ENCODE measurements at places on chromosomes 16 and 17.

GRCh38 chr17:72479113-72479512 lies 358.3 kb downstream of the SOX9 start:
- no peak for DNase-seq

DNA sequence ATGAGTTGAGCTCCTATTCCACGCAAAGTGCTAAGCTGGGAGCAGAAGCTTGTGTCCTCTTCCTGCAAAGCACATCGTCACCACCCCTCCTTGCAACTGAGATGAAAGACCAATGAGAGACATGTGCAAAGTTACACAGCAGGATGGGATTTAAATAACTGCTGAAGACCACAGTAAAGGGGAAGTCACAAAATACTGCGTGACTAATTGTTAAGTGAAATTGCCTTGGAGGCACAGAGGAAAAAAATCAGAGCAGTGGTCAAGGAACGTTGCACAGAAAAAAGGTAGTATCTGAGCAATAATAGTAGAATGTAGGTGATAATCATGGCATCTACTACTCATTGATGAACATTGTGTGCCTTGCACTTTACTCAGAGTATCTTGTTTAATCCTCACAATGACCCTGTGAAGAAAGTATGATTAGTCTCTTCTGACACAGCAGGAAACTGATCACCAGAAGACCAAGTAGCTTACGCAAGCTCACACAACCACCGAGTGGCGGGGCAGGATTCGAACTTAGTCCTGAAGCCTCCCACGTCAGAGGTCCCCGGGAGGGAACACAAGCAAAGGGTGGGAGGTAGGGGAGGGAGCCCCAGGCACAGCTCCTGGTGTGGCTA lies 15.4 kb upstream of the MYO18A start:
- DNase-seq = no peak

GRCh38 chr16:23838485-23839142 lies 2.8 kb downstream of the PRKCB start:
- DNase-seq = no peak

DNA sequence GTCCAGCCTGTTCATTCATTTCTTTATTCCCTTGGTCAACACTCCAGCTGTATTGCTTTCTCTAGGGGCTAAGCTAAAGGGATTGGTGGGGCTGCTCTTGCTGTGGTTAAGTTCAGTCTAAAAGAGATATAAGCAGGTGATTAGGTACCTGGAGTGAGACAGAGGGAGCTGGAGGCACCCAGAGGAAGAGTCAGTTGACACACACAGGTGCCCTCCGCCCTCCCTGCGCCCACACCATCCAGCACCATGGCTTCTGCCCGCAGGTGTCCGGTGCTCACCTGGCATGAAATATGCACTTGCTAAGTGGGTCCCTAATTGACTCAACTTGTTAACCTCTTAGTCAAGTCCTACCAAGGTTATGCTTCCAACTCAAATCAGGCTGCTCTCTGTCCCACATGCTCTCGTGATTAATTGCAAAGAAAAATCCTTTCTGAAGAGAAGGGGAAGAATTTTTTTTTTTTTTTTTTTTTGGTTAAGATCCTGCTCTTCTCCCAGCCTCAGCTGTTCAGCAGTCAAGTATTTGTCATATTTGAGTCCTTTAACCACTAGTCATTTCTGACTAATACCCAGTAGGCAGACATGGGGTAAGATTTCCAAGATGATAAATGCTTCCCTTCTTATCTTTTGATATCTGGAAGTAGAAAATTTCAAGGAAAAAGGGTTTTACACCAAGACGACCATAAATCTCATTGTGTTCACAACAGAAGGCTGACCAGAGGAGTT lies 199.8 kb upstream of the WSCD1 start:
- no peak for DNase-seq
